ENCODE measurements at places on chromosomes 3 and 15.

DNA sequence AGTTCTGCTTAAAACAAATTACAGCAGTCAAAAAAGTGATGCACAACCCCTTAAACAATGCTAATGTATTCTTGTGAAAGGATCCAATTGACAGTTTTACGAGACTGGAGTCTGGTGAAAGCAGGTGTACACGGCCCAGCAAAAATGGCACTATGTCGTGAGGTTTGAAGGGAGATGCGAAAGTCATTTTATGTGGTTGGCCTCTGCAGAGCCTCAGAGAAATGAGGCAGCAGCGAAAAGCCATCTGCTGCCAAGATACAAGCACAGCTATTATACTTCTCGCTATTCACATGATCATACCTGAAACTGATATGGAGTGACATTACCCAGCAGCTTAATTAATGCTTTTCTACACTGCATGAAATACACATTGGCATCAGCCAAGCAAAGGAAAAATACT, 36.4 kb downstream of the MECOM start:
- no peak for DNase-seq

DNA sequence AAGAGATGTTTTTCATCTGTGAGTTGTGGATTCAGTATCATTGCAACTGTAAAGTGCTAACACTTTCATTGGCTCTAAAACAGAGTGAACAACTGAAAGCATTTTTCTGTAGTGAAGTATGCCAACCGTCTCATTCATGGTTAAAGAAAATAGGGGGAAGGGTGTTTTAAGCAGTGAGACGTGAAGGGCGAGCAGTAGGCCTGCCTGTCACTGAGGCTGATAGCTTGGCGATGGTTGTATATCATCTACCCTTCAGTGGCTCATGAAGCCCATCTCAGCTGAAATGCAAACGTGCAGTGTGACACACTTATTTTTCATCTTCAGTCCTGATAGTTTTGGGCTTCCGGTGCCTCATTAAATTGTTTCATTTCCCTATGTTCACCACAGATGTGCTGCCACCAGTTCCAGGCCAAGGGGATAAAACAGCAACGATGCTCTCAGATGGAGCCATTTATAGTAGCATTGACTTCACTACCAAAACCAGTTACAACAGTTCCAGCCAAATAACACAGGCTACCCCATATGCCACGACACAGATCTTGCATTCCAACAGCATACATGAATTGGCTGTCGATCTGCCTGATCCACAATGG, 562.0 kb downstream of the ROBO2 start:
- DNase-seq = no peak

GRCh38 chr3:33061782-33062181, 35.2 kb downstream of the GLB1 start:
- DNase-seq = no peak

DNA sequence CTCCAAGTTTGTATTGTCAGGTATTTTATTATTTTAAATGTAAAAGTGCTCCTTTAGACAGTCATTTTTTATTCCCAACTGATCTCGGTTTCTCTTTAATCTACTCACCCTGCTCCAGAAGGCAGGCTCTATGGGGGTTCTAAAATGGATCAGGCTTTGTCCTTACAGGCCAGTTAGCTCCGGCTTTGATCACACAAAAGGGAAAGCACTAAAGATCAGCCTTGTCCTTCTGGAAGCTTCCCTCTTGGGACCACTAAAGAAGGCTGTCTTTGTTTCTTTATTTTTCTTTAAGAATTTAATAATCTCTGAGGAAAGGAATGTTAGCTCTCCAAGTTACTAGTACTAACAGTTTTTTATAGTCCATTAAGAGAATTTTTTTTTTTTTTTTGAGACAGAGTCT, 560.5 kb upstream of the ZNF717 start:
- DNase-seq = no peak

DNA sequence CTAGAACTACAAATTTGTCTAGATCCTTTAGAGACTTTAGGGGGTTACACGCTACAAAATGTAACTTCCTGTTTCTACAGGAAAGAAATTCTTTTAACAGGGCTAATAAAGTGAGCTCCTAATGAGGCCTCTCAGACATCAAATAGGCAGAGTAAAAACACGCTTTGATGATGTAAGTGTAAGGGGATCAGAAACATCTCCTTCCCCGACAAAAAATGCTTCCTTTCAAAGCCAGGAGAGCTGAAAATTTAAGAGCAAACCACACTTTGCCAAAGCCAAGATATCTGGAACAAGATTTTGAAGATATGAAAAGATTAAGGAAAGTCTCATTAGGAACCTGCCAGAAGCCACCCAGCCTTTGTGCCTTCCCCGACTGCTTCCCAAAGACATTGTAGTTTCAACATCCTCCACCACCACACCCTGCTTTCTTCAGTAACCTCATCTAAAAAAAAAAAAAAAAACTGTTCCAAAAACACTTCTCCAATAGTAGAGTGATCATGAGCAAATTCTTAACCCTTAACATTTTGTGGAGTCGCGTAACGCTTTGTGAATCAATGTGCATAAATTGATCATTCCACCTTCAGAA, 505.0 kb upstream of the THBS1 start:
- DNase-seq = no peak

Measured in stimulated activated CD8-positive, alpha-beta memory T cell treated with anti-CD3 and anti-CD28 coated beads, Interleukin-4, amount 100 ng/mL, for 48 hours (primary cell).